ENCODE measurements at places on chromosomes 7 and 10.

DNA sequence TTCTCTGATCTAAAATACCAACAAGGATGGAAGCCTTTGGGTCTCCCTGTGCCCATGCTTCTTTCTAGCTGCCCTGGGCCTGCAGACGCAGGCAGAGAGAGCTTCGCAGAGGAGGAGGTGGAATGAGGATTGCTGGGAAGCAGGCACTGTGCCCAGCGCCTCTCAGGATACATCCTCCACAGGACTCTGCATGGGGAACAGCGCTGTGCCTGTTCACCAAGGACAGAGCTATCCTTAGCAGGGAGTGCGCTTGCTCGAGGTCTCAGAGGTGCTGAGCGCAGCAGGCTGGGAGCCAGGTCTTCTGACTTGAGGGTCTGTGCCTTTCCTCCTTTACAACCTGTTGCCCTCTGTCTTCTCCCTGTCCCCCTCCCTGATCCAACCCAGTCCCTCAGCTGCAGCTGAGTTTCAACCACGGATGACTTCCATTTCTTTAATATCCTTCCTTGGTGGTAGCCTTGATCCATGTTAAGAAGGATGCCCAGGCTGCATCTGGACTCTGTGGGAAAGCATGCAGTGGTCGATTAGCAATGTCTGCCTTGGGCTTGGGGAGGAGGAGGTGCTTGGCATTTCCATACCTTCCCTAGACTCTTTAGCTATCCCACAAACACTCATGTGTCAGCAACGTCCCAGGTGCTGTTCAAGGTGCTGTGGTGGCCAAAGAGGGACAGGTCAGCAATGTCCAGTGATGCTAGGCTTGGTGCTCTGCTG lies 219.6 kb upstream of the GPR26 start:
- no peak for DNase-seq

- DNase-seq: no peak
These were observed 12.2 kb upstream of the SLC35B4 start for GRCh38 chr7:134328900-134329299.

DNA sequence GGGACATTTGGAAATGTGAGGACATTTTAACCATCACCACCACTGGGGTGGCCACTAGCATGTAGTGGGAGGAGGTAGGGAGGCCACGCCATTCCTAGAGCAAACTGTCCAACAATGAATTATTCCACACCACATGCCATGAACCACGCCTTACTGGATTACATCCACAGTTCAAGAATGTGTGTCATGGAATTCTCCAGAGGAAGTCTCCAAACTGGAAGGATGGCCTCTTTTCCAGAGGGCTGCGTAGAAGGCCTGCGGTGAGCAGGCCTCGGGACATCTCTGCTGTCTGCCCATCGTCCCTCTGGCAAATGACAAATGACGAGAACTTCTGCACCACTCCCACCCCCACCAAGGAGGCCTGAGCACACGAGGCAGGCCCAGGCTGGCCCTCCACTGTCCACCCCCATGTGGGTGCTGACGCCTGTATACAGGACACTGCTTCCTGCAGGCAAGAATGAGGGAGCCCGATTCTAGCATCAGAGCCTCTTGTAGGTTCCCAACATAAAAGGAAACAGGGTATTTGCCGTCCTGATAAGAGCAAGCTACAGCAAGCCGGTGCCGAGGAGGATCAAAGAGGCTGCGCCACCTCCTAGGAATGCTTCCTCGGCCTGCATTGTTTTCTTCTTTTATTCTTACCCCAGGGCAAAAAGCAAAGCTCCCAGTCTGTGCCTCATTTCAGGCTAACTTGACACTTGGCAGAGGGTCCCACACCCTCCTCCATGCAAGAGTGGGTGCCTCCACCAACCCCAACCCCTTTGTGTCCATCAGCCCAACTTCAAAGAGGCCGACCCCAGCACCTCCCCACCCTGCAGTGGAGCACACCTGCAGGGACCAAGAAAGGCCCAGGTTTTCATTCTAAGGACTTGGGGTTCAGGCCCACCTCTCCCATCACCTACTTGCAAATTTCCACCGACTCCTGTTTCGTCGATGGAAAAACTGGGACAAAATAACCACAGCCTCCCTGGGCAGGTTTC lies 23.9 kb downstream of the TNS3 start:
- DNase-seq: peak; percentile 11

GRCh38 chr10:97687785-97688781 lies 1.0 kb upstream of the AVPI1 start:
- peak; percentile 68 for DNase-seq

DNA sequence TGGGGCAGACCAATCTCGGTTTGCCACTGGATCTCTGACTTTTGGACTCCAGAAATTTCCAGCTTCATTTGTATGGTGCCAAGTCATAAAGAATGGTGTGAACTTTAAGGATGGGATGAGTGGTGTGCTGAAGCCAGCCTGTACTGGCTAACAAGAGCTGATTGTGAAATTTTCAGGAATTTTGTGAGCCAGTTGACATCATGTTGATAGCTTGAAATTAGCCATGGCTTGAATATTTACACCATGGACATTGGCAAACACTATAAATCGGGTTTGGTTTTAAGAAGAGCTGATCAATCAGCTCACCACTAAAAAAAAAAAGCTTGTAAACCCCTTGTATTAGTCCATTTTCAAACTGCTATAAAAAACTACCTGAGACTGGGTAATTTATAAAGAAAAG lies 14.1 kb upstream of the MYH16 start:
- no peak for DNase-seq

GRCh38 chr7:11236680-11237079 lies 263.0 kb downstream of the PHF14 start:
- no peak for DNase-seq

DNA sequence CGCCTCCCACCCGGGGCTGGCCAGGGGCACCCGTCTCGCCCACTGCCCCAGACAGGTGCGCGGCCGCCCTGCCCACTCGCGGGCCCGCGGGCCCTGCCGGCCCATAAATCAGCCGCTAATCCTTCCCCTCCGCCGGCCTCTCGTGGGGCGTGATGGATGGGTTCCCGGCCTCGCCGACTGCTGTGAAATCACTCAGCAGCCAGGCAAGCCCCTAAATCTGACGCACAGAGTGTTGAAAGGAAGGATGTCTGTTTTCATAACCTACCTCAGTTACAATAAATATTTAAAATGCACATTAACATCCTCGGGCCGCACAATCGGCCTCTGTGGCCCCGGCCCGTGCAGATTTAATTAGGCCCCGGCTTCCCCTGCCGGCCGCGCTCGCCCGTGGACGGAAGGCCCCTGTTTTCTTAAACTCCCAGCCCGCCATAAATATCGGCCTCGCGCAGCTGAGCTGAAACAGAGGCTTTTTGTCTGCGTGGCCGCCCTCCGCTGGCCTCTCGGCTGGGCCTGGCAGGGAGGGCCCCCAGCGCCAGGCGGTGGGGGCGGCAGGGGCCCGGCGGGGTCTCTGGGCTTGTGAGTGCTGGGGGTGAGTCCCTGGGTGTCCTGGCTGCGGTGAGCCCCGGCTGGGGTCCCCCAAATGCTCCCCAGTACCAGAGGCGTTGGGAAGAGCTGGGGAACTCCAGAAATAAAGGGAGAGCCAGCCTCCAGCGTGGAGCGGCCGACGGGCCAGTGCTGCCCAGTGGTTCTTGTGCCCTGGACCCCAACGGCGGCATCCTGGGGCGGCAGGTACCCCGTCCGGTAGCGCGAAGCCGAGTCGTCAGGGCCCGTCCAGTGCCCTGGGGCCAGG lies 90.7 kb downstream of the UNCX start:
- no peak for DNase-seq

GRCh38 chr10:25174461-25175230 lies at the start of gene GPR158:
Gene GPR158, plus strand, starts transcription at chr10:25175001. Its CDS starts 420 bp downstream, at chr10:25175421.
- peak; percentile 88 for DNase-seq

DNA sequence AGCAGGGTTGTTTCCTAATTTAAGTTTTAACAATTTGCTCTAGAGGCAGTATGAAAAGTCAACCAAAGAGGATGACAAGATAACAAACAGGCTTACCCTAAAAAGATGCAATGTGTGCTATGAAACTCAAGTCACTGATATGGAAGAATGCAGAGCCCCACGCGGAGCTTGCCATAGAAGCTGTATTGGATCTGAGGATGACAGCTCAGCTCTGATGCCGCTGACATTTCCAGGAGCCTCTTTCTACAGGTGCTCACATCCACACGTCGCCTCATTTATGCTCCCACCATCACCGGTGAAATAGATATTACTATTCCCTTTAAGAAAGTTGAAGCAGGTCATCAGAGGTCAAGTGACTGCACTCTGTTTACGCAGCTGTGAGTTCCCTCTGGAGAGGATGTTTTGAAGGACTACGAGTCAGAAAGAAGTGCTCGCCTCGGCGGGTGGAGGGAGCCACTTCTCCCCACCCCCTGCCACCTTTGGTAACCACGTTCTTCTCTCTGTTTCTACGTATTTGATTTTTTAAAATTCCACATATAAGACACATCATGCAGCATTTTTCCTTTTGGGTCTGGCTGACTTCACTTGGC lies 275.4 kb downstream of the GLRX3 start:
- no peak for DNase-seq

- no peak for DNase-seq
These were observed 109.5 kb upstream of the CARD11 start for GRCh38 chr7:3153118-3153517.

GRCh38 chr10:109173121-109173520 lies 750.2 kb downstream of the XPNPEP1 start:
- DNase-seq: no peak

GRCh38 chr7:84256571-84256971 lies 62.0 kb upstream of the SEMA3A start:
- no peak for DNase-seq

DNA sequence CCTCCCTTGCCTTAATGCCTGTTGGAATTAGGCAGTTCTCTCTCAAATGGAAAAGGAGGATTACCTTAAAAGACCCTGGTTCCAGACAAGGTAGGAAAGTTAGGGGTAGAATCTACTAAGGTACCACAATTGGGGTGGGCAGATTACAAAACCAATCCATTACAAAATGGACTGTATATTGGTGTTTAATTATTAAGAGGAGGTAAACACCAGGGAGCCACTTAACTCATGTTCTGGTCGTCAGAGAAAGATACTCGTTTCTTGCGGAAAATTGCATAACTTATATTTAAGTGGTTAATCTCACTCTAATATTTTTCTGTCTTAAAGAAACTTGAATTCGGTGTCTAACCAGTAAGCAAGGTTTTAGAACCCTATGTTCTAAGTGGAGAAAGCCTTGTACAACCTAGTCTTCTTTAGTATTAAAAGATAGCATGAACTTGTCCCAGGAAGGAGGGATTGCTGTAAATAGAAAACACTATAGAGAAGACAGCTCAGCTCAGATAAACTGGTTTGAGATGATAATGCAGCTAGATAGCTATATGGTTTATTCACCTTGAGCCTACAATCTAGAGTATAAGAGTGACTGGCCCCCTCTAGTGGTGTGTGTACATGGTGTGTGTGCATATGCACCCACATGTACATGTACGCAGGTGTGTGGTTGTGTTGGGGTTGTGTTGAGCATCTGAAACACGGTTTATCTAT lies 58.0 kb upstream of the STRIP2 start:
- DNase-seq: no peak

DNA sequence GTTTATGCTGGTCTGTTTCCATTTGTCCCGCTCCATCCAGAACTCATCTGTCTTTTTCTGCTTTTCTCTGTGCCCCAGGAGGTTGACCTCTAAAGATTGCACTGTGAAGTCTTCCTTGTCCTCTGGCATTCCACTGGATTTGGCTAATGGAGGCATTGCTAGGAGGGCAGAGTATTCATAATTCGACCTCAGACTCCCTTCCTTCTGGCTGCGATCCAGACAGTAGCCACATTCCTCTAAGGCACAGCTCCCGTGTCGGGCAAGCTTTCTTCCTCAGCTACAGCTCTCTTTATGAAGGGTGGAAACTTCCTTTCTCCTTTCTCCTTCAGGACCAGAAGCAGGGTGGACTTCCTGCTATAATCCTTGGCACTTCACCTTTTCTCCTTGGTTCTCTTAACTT lies 175.9 kb downstream of the BAMBI start:
- no peak for DNase-seq

DNA sequence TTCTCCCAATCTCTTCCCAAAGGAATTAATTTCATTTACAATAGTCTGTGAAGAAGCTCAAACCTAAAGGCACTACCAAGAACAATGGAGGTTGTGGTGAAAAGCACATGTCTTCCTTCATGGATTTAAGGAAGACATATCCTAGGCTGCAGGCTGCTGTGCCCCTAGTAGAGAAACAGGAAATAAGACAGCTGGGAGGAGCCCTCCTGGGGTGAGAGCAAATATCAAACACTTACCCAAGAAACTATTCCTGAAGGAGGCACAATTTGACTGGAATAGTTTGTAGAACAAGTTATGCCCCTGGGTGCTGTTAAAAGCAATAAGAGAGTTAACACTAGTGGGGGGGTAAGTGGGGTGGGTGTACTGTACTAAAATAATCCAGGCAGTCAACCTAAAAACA lies 30.1 kb downstream of the PDZD8 start:
- no peak for DNase-seq
